ENCODE measurements at places on chromosomes 4 and X. TPM values are rescaled to one million over a fixed set of nuclear protein-coding genes. Genes with fewer than 3 reads are reported as not detected.

C4orf51 gene
- total RNA-seq = not detected

KLB gene
- not detected for total RNA-seq

DNA sequence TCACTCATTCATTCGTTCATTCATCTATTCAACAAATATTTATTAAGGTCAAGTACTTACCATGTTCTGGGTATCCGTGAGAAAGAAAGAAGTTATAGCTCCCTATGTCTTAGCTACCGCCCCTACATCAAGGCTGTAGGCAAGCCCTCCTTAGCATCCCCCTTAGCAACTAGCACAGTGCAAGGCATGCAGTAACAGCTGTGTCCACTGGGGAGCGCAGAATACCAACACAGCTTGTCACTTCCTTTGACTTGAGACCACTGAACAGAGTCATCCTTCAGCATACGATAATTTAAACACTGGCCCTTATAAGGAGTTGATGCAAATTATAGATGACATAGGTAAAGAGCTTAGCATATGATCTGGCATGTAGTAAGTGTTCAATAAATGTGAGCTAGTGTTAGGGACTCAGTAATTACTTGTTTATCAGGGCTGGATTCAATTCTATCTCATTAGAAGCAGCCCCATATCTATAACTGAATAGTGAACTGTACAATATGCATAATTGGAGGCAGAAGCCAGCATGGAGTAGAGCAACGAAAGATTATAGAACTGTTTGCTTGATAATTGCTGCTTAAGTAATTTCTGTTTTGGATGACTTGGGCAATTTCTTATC lies 8.7 kb downstream of the KIAA1210 start:
- no peaks in the 10 kb centered on the region for H3K36me3 ChIP-seq
- no peak overlapping the region for H3K27ac ChIP-seq
- H3K4me1 ChIP-seq = no peaks in the 10 kb centered on the region
- no peak overlapping the region for H3K4me3 ChIP-seq

FAT4 gene
- total RNA-seq = 12.6 TPM

- H3K36me3 ChIP-seq = no peaks in the 10 kb centered on the region
- H3K27ac ChIP-seq = no peak overlapping the region
- H3K27me3 ChIP-seq = no peaks in the 10 kb centered on the region
- no peak overlapping the region for H3K4me3 ChIP-seq
- DNase-seq = no peak
Measured at GRCh38 chrX:39176105-39176504, 374.8 kb downstream of the MID1IP1 start.

GRCh38 chrX:133660281-133660680 lies 245.0 kb upstream of the GPC4 start:
- H3K36me3 ChIP-seq = no peaks in the 10 kb centered on the region
- peaks cover 5% of the 10 kb centered on the region for H3K27me3 ChIP-seq
- no peaks in the 10 kb centered on the region for H3K4me1 ChIP-seq
- no peak for DNase-seq
- no peak overlapping the region for H3K27ac ChIP-seq
- no peak overlapping the region for H3K4me3 ChIP-seq

DNA sequence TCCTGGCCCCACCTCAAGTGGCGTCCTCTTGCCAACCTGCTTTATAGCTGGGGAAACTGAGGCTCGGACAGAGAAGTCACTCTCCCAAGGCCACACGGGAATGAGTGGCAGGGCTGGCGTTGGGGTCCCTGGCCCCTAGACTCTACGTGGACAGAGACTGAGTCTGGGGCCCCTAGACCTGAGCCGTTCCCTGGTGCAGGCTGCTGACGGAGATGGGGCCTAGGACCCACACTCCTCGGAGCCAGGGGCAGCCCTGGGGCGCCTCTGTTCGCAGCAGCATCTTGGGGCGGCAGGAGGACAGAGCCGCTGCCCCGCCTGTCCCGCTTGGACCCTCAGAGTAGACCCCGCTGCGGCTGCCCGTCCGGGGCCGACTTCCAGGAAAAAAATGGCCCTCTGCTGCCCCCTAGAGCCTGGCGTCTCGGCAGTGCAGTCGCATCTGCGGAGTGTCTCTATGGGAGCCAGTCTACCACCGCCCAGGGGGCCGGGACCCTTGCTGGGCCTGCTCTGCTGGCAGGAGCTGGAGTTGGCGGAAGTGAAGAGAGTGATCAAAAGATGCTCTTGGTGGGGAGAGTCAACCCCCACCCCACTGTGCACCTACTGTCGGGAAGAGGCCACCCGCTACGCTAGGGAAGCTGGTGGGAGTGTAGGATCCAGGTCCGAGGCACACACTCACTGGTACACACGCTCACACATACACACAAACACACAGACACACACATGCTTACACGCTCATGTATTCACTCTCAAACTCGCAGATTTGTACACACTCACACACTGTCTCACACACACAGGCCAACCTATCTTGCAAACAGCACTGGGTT lies 220.1 kb downstream of the AFAP1 start:
- no peaks in the 10 kb centered on the region for H3K27me3 ChIP-seq
- no peaks in the 10 kb centered on the region for H3K36me3 ChIP-seq
- H3K27ac ChIP-seq = no peak overlapping the region
- H3K4me3 ChIP-seq = no peak overlapping the region

ATRX gene
- 153 TPM for total RNA-seq

- no peak overlapping the region for H3K27ac ChIP-seq
- no peaks in the 10 kb centered on the region for H3K27me3 ChIP-seq
- DNase-seq = no peak
- no peaks in the 10 kb centered on the region for H3K4me1 ChIP-seq
- no peaks in the 10 kb centered on the region for H3K36me3 ChIP-seq
Measured at GRCh38 chr4:74085669-74086068, 13.3 kb downstream of the CXCL2 start.
